ENCODE measurements at places on chromosomes 5 and 9.
A peak's percentile ranks its signal among the peaks of the same experiment; 100 is the strongest.

DNA sequence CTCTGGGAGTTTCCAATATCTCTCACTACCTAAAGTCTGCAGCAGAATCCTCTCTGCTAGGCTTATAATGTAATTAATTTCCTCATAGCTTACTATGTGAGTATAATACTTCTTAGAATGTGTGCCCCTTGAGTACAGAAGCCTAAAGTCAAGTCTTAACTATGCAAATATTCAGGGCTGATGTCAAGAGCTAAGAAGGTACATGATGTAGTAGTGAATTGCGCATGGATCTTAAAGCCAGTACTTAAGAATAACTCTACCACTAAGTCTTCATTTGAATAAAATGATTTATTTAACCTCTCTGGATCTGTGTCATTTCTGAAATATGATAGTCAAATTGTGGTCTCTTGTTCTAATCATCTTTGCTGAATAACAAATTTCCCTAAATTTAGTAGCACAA is 442.9 kb downstream of the DTWD2 start:
- no peaks in the 10 kb centered on the region for H3K36me3 ChIP-seq
- H3K4me3 ChIP-seq, result no peak overlapping the region
- no peak for DNase-seq
- no peaks in the 10 kb centered on the region for H3K4me1 ChIP-seq

- no peak for DNase-seq
- H3K36me3 ChIP-seq, result peaks cover 4% of the 10 kb centered on the region
- peaks cover 5% of the 10 kb centered on the region for H3K4me1 ChIP-seq
- H3K27me3 ChIP-seq, result no peaks in the 10 kb centered on the region
These were observed 89.1 kb upstream of the OTULINL start for GRCh38 chr5:14492331-14492964.

- H3K27me3 ChIP-seq, result peaks cover 7% of the 10 kb centered on the region
- no peaks in the 10 kb centered on the region for H3K36me3 ChIP-seq
- H3K27ac ChIP-seq, result no peak overlapping the region
- H3K4me3 ChIP-seq, result no peak overlapping the region
- peaks cover 8% of the 10 kb centered on the region for H3K4me1 ChIP-seq
These were observed 108.9 kb upstream of the LHFPL2 start for GRCh38 chr5:78757269-78758053.

GRCh38 chr9:13718539-13718938 is 439.0 kb upstream of the MPDZ start:
- H3K4me1 ChIP-seq, result no peaks in the 10 kb centered on the region
- H3K27ac ChIP-seq, result no peak overlapping the region
- no peaks in the 10 kb centered on the region for H3K27me3 ChIP-seq
- no peaks in the 10 kb centered on the region for H3K36me3 ChIP-seq
- no peak overlapping the region for H3K4me3 ChIP-seq
- DNase-seq, result no peak

GRCh38 chr5:119330367-119331183 is 25.2 kb upstream of the TNFAIP8 start:
- peak; percentile 36 for DNase-seq
- H3K4me1 ChIP-seq, result peaks cover 96% of the 10 kb centered on the region
- peak overlapping the region; percentile 93 for H3K27ac ChIP-seq
- H3K27me3 ChIP-seq, result no peaks in the 10 kb centered on the region
- peaks cover 14% of the 10 kb centered on the region for H3K36me3 ChIP-seq

DNA sequence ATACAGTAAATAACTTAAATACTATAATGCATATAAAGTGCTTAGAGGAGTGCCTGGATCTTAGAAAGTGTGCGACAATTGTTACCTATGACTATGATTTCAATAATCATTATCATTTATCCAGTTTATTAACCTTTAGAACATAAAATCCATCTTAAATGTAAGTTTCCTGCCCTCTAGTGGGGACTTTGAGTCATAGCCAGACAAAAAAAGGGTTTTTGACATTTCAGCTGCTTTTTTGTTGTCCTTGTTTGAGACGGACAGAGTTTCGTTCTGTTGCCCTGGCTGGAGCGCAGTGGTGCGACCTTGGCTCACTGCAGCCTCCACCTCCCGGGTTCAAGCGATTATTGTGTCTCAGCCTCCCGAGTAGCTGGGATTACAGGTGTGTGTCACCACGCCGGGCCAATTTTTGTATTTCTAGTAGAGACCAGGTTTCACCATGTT is 9.7 kb upstream of the C9orf152 start:
- H3K36me3 ChIP-seq, result no peaks in the 10 kb centered on the region
- H3K27me3 ChIP-seq, result peaks cover 23% of the 10 kb centered on the region
- DNase-seq, result no peak
- no peaks in the 10 kb centered on the region for H3K4me1 ChIP-seq
- H3K27ac ChIP-seq, result no peak overlapping the region

DNA sequence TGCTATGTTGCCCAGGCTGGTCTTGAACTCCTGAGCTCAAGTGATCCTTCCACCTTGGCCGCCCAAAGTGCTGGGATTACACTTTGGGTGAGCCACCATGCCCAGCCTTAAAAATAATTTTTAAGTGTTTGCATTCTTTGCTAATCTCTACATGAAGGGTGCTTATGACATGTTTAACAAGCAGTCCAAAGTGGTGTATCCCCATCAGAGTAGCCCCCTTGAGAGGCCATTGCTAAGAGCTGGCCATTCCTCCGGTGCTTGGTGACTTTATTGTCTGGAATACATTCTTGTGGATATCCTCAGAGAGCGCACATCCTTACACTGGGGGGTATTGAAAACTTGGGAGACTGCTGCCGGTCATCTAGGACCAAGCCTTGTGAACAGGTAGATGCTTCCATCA is 395.4 kb downstream of the KDM4C start:
- peaks cover 51% of the 10 kb centered on the region for H3K4me1 ChIP-seq
- no peak overlapping the region for H3K27ac ChIP-seq
- H3K4me3 ChIP-seq, result no peak overlapping the region
